ELR (cell line): ENCODE measurements at places on chromosomes 4 and X.
A peak's percentile ranks its signal among the peaks of the same experiment; 100 is the strongest.

GRCh38 chr4:104302731-104303130 lies 192.0 kb downstream of the CXXC4 start:
- no peak for DNase-seq

GRCh38 chrX:87397103-87397886 lies 120.3 kb upstream of the KLHL4 start:
- no peak for DNase-seq

DNA sequence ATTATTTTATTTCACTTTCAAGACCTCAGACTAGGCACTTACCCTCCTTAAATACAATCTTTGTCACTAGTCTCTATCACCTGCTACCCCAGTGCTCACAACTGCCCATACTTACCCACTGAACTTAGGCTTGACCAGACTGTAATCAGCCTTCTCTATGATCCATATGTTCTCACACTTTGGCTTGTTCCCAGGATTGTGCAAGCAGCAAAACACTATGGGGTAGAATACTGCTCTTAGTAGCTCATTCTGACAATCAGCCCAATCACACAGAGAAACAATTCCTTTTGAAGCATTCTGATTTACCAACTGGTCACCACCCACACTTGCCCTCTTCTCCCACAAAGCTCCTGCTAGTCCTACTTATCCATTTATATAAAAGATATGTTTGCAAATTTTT lies 878.3 kb downstream of the FSTL5 start:
- DNase-seq = no peak

GRCh38 chr4:140861359-140862176 lies 105.4 kb upstream of the TBC1D9 start:
- peak; percentile 65 for DNase-seq

DNA sequence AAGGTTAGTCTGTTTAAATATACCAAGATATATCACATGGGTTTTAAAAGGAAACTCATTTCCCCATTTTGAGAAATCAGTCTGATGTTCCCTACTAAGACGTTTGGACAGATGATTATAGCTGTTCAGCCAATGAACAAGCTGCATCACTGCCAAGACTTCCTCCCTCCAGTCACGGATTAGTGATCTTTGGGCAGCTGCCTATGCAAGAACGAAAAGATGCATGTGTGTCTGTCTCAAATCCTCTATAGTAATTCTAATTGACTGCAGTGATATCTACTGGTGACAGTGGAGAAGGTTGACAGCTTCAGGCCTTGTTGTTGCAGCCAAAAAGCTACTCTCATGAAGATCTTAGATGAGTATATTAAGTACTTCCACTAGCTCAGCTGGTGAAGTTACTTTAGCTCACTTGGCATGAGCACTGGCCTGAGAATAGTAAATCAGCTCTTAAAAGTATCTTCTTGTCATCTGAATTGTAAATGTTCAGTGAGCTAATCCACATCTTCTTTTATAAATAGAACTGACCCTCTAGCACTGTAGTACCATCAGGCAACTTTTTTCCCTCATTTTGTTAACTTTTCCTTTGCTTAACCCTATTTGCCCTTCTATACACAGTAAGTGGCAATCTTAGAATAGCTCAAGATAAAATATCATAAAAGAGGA lies 134.5 kb upstream of the PCDH10 start:
- no peak for DNase-seq

- no peak for DNase-seq
Observed at GRCh38 chr4:54101190-54102041, 1.5 kb downstream of the GSX2 start.

- DNase-seq = peak; percentile 75
Observed at GRCh38 chr4:7070729-7071511, 3.1 kb upstream of the GRPEL1 start.

DNA sequence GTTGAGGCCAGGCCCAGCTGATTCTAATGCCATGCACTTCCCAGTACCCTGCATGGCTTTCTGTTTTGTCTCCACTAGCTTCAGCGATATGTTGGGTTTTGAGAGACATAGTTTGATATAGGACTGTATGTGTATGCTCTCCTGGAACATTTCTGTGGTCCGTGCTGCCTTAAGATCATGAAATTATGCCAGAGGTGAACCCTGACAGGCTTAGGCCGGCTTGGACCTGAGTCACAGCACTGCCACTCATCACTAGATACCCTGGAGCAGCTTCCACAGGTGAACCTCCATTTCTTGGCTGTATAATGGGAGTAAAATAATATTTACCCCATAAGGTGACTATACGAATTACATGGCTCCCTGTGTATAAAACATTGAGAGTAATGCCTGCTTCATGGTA lies 6.4 kb downstream of the SGMS2 start:
- no peak for DNase-seq

GRCh38 chrX:47129899-47130358 lies 14.6 kb downstream of the NDUFB11 start:
- DNase-seq = no peak

GRCh38 chr4:69888336-69888735 lies 28.4 kb upstream of the SULT1E1 start:
- DNase-seq = peak; percentile 1

GRCh38 chrX:109826954-109827708 lies 94.1 kb upstream of the ACSL4 start:
- DNase-seq = peak; percentile 84

- DNase-seq = no peak
Observed at GRCh38 chr4:91681544-91681943, 622.2 kb upstream of the GRID2 start.

GRCh38 chr4:120331486-120332370 lies 265.1 kb upstream of the MAD2L1 start:
- DNase-seq = peak; percentile 1

- peak; percentile 12 for DNase-seq
Observed at GRCh38 chr4:144449611-144450010, 196.3 kb upstream of the HHIP start.

DNA sequence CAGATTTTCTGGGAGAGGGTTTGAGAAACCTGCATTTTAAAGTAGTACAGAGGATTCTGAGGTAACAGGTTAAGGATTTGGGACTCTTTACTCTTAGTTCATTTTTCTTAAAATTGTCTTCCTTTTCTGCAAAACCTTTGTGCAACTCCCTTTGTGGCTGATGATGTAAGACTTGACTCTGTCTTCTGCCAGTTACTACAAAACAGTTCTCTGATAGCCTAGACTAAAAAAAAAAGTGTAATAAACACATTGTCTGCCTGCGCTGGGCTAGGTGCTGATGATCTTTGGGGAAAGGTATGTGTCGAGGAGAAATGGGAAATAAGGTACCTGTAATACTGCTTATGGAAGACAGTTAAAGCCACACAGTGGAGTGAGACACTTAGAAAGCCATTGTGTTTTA lies 28.7 kb downstream of the IL13RA1 start:
- no peak for DNase-seq

- no peak for DNase-seq
Observed at GRCh38 chr4:176102414-176103063, 36.9 kb downstream of the WDR17 start.

GRCh38 chr4:163042306-163042705 lies 124.4 kb downstream of the NAF1 start:
- no peak for DNase-seq

DNA sequence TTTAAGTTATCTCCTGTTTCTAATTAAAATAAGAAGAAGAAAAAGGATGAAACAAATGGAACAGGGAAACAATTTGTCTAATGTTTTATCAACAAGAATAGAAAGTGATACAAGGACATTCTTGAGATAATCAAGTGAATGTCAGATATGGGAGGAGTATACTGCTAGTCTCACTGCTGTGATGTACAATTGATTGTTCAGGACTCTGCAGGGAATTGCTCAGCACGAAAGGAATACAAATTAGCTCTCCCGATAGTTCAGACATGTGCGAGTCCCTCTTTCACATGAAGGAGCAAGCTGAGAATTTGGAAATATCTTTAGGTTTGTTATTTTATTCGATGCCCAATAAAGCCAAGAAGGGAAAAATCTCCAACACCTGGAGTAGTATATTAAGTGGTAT lies 57.3 kb upstream of the FSTL5 start:
- no peak for DNase-seq

DNA sequence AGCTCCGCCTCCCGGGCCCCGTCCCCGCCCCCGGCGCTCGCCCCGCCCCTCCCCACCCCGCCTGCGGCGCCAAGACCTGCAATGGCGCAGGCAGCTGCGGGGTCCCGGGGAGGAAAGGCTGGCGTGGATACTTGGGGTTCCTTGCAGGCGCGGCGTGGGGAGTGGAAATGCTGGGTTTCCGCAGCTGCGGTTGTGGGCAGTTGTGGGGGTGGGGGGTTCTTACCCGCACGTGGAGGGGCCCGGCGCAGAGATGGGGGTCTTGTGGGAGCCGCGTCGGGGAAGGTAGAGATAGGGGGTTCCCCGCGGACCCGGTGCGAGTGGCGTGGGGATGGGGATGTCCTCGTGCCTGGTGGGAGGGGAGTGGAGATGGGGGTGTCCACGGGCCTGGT lies 680 bp upstream of the ASMTL start:
- DNase-seq = no peak

GRCh38 chrX:48937054-48937907 lies 18.5 kb upstream of the PIM2 start:
- DNase-seq = peak; percentile 3

DNA sequence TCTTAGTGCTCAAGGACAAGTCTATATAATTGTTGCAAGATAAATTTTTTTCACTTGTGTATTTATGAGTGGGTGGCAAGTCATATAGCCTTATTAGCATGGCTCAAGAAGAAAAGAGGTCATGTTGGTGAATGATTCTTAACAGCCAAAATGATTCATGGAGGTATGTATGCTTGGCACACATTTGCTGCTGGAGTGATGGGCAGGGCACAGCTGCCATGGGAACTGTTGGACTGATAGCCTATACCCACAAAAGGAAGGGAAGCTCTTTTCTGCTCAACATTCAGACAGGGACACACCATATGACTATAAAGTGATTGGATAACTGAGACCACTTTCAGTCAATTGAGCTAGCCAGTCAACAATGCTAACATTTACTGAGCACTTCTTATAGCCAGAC lies 46.8 kb upstream of the PITX2 start:
- no peak for DNase-seq

DNA sequence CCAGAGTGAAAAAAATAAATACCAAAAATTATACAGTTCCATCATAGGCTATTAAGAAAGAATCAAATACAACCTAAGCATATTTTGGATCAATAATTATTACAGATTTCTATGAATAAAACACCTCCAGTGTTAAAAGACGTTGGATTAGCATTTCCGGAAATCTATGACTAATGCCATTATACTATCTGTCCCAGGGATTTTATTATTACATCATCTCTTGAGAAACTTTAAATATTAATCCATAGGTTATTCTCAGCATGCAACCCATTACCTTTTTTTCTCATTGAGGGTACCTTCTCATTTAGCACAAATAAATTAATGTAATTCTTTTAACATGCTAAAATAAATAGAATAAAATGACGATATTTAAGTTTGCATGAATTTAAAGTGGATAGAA lies 44.6 kb downstream of the CXorf58 start:
- DNase-seq = peak; percentile 5

DNA sequence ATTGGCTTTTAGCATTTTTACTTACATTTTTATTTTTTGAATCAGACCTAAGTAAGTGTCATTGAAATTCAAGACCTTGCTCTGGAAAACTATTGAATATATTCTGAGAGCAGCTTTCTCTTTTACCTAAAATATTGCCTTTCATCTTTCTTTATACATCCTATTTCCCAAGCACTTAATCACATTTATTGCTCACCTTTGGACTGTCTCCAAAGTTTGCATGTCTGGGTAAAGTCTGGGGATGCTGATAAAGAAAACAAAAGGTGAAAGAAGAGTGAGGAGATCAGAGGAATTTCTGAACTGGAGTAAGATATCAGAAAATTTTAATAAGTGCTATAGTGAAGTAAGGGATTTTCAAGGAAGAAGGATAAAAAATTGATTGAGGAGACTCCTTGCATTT lies 308.5 kb upstream of the AADAT start:
- DNase-seq = peak; percentile 24

DNA sequence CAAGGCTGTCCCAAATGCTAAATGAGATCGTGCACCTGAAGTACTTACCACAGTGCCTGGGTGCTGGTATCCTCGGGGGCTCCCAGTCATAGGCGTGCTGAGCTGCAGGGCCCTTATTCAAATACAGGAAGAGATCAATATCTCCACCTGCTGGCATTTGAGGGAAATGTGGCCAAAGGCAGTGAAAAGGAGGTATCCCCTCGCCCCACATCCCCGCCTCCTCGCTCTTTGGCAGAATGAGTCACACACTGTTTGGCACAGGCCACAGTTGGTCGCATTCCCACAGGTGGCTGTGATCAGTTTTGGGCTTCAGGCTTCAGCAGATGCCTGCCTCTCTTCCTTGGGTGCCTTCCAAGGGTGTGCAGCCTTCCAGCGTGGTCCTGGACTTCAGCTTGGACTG lies 28.4 kb downstream of the ZNF185 start:
- peak; percentile 87 for DNase-seq

- peak; percentile 23 for DNase-seq
Observed at GRCh38 chrX:153600032-153600373, 1.1 kb upstream of the CCNQ start.

GRCh38 chr4:141789716-141790115 lies 153.3 kb downstream of the IL15 start:
- no peak for DNase-seq

- no peak for DNase-seq
Observed at GRCh38 chrX:28225513-28225912, 244.3 kb upstream of the DCAF8L1 start.

- no peak for DNase-seq
Observed at GRCh38 chrX:390459-390858, 3.8 kb upstream of the PPP2R3B start.

DNA sequence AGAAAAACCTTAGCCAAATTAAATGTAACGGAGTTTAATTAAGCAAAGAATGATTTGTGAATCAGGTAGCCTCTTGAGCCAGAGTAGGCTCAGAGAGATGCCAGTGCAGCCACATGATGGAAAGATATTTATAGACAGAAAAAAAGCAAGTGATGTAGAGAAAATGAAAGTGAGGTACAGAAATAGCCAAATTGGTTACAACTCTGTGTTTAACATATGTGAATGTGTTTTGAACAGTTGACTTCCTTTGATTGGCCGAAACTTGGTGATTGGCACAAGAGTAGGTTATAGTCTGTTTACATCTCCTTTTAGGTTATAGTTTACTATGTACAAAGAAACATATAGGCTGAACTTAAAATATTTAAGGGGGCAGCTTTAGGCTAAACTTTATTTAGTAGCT lies 459.9 kb upstream of the BOD1L1 start:
- no peak for DNase-seq

GRCh38 chr4:76955182-76955581 lies 5.6 kb downstream of the SEPTIN11 start:
- DNase-seq = no peak
